ENCODE measurements at places on chromosomes 1 and 21.
A peak's percentile ranks its signal among the peaks of the same experiment; 100 is the strongest.

DNA sequence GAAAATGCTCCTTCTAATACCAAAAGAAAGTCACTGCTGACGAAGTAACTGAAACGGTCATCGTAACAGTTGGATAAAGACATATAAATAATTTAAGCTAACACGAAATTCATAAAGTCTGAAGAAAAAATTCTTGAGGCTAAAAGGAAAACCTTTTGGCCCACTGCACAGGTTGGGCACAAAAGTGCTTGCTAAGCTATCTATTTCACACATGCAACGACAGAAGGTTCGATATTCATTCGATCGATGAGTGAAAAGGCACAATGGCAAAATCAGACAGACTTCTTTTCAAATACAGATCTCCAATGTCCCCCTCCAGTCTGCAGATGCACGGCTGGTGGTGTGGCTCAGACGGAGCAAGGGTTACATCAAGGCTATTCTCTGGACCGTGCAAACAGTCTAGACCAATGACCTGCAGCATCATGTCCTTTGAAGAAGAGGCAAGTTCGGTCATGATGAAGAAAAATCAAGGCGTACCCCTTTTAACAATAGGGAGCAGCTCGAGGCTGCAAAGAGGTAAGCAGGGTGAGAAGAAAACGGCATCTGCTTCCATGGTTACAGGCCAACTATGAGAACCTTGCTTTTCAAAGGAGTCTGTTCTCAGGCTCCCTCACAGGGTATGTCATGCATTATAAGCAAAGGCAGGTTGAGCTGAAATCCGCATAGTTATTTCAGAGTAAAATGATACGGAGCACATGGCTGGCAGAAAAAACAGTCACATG lies 579.6 kb downstream of the USP25 start:
- DNase-seq: no peak

DNA sequence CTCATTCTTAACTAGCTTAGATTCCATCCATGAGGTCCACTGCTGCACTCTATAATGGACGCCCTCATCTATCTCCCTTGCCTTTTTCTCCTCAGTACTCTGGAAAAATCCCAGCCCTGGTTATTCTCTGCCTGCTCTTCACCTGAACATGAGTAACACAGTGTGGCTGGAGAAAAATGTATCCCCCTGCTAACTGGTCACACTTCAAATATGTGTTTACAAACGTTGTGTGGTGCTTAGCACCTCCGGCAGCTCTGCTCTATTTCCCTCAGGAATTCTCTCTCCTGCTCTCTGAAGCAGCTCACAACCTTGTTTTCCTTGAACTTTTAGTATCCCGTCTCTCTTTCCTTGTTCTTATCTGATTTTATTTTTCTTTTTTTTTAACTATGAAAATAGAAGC lies 4.1 kb downstream of the SCCPDH start:
- no peak for DNase-seq

GRCh38 chr1:240362826-240363225 lies 249.1 kb downstream of the GREM2 start:
- DNase-seq: no peak

DNA sequence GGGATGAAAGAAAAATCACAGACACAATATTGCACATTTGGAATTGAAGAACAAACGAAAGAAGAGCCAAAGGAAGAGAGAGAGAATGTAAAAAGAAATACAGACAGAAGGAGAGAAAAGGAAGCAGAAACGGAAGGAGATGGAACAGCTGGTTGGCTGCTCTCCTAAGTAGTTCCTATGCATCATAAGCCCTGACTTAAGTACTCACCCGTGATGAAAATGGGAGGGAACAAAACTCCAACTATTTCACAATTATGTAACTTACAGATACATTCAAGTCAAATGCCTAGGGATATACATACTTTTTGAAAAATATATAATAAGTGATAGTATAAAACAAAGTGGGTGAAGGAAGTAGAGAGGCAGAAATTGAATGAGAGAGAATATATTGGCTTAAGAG lies 88.5 kb downstream of the TTLL7 start:
- DNase-seq: no peak

DNA sequence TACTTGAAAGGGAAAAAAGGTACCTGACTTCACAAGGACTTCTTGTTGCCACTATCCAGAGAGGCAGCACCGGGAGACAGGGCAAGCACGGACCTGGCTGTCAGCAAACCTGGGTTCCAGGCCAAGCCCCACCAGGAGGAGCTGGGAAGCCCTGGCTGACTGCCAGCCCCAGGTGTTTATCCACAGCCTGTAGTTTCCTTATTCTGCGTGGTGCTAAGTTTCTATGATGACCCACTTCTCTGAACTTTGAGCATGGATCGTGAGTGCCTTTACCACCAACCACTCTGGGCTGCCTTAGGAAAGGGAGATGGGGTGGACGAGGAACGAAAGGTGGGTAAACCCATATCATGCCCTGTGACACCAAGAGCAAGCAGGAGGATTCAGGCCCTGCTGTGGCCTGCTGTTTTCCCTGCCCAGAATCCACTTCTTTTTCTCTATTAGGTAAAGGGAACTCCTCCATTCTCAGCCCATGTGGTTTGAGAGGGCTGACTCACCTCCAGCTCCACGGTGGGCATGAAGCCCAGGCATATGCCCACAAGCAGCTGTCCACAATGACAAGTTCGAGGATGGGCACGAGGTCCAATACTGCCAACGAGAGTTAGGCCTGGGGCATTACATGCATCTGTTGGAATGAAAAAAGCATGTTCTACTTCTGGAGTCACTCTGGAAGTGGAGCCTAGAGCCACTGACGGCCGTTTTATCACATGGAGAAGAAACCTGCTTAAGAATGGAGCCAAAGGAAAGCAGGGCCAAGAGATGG lies 20.3 kb downstream of the TSPAN2 start:
- peak; percentile 55 for DNase-seq

DNA sequence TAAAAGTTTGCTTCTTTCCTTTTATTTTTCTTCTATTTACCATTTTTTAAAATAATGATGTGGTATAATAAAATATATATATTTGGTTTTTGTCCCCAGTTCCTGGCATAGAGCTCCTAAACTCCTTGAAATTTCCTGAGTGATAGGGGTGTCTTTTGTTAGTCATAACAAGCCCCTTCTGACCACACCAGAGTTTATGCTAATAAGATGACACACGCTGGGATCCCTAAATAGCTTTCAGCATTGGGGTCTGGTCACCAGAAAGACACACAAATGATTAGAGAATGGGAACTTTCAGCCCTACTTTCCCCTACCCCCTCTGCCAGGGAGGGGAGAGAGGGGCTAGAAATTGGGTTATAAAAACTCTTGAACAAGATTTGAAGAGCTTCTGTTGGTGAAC lies 56.2 kb downstream of the COL24A1 start:
- no peak for DNase-seq

- no peak for DNase-seq
These were observed 177.1 kb upstream of the RAB4A start for GRCh38 chr1:229093609-229094336.

DNA sequence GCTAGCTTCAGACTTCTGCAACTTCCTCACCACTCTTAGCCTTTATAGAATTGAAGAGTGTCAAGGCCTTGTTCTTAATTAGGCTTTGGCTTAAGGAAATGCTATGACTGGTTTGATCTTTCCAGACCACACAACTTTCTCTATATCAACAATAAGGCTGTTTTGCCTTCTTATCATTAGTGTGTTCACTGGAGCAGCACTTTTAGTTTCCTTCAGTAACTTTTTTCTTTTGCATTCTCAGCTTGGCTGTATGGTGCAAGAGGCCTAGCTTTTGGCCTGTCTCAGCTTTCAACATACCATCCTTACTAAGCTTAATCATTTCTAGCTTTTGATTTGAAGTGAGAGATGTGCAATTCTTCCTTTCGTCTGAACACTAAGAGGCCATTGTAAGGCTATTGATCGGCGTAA lies 8.6 kb downstream of the PRKACB start:
- no peak for DNase-seq

GRCh38 chr1:223621312-223621734 lies 44.2 kb downstream of the CAPN8 start:
- DNase-seq: no peak

Data from AG20443 (cell line).